ENCODE measurements at places on chromosomes 6 and 20. TPM values are rescaled to one million over a fixed set of nuclear protein-coding genes. Genes with fewer than 3 reads are reported as not detected.

Gene TNNC2
- not detected for total RNA-seq

Gene BTN1A1
- not detected for total RNA-seq

Gene DEFB132
- total RNA-seq = not detected

Gene ADGRG6
- total RNA-seq = 99.3 TPM

Gene HLA-DPA1
- not detected for total RNA-seq

Gene COX4I2
- not detected for total RNA-seq

Gene PRL
- not detected for total RNA-seq

Gene SERPINB6
- 145 TPM for total RNA-seq

Gene CHMP4B
- total RNA-seq = 112 TPM

Gene RBBP8NL
- total RNA-seq = not detected

Gene KIAA1755
- total RNA-seq = 0.51 TPM

DNA sequence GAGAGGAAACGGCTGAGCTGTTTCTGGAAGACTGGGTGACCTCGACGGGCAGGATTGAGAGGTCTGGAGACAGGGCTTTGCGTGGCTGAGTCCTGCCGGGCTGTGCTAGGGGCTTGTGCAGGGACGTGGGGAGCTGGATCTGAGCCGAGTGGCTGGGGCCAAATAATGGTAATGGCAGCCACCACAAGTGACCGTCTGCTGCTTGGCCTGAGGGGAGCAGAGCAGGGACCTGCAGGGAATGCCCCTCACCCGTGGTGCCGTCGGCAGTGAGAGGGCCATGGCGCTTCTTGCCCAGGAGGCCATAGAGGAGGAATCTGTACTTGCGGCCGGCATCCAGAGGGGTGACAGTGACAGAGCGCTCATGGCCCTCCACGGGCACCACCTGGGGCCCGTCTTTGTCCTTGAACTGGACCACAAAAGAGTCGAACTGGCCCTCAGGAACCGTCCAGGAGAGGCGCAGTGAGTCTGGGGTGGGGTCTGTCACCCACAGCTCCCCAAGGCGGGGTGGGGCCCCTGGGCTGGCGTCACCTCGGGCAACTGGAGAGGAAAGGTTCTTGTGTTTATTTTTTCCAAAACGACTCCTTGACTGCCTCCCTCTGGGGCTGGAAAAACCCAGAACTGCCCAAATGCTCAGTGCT is 31.8 kb downstream of the CYP21A2 start:
- no peak for DNase-seq

DNA sequence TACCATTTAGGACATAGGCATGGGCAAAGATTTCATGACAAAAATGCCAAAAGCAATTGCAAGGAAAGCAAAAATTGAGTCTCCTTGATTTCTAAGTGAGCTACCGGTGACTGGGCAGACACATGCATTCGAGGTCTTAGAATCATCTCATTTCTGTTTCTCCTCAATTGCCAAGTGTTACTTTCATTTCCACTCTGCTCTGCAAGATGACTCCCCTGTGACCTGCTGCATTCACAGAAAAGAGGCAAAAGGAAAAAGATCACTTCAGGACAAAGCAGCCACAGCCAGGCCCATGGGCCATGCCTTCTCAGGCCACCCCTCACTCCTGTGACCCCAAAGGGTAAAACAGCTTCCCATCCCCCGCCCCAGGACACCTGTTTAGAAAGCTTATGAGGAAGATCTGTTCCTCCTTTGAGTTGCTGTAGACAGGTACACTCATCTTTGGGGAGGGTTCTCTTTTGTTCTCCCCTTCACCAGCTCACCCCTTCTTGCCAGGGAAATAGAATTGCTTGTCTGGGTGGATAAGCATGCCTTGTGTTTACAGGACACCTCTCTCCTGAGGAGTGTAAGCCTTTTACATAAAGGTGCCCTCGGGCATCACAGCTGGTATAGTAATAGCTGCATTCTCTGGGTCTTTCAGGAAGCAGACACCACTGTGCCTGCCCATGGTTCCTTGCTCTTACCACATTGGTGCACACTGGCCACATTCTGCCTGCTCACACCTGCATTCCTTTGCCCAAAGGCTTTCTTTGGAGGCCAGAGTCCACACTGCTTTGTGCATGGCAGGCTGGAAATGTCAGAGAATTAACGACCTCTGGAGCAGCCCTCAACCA is 105.0 kb downstream of the SLC24A3 start:
- no peak for DNase-seq

- no peak for DNase-seq
Measured at GRCh38 chr20:49272654-49273053, 5.2 kb downstream of the ZNFX1 start.

DNA sequence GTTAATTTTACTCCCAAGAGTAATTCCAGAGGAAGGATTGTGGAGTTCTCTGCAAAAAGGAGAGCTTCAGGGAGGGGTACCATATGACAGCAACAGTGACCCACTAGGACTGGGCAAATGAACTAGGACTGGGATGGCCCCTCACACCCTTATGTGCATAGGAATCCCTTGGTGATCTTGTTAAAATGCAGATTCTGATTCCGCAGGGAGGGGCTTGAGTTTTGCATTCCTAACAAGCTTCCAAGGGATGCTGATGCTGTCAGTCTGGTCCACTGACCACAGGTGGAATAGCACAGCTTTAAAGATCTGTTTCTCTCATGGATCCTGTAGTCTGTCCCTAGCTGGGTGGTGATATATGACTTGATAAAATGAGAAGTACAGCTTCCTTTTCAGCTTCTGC is 6.3 kb upstream of the FOXA2 start:
- DNase-seq = no peak

GRCh38 chr6:684831-685636 is 7.9 kb downstream of the EXOC2 start:
- DNase-seq = peak; percentile 40

- no peak for DNase-seq
Measured at GRCh38 chr6:162940426-162940825, 212.7 kb downstream of the PACRG start.

- DNase-seq = no peak
Measured at GRCh38 chr6:82487895-82488294, 124.3 kb downstream of the TPBG start.

DNA sequence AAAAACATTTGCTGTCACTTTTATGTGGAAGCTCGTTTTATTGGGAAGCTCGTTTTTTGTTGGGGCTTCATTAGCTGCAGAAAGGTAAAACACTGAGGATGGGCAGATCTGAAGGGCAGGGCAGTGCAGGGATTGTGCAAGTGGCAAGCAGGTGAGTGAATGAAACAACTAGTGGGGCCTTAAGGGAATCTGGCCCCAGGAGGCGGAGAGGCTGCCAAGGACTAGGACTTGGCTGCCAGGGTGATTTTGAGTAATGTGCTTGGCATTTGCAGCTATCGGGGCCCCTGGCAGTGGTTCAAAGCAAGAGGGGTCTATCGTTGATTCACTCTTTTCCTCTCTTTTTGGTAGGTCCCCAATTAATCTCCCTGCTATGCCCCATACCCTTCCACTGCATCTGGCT is 11.5 kb downstream of the IL22RA2 start:
- no peak for DNase-seq

- no peak for DNase-seq
Measured at GRCh38 chr20:45313943-45314342, 5.8 kb upstream of the MATN4 start.

- no peak for DNase-seq
Measured at GRCh38 chr6:35477551-35478179, 9.5 kb downstream of the RPL10A start.

GRCh38 chr20:54044156-54044555 is 26.2 kb downstream of the BCAS1 start:
- DNase-seq = no peak

DNA sequence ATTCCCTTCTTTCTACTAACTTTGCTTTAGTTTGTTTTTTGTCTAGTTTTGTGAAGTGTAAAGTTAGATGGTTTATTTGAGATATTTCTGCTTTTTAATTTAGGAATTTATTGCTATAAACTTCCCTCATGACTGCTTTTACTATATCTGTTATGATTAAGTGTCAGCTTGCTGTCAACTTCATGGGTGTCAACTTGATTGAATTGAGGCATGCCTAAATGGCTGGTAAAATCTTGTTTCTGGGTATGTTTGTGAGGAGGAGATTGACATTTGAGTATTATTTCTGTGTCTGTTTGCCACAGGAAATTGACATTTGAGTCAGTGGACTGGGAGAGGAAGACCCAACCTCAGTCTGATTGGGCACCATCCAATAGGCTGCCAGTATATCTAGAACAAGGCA is 1147.0 kb upstream of the EYS start:
- no peak for DNase-seq

DNA sequence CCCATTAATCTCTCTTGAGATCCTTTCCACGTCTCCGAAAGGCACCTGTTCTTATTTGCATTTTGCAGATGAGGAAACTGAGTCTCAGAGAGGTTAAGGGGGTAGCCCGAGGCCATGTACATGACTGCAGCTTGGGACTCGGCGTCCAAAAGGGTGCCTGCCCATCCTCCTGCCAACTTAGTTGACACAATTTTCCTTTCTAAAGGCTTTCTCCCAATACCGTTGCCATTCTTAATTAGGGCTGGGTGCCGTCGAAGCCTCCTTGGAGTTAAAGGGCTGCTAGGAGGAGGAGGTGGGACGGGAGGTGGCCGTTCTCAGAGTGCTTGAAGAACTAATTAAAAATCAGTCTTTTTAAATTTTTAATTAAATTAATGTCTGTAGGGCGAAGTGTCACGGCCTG is 546 bp upstream of the PSMG4 start:
- DNase-seq = no peak

DNA sequence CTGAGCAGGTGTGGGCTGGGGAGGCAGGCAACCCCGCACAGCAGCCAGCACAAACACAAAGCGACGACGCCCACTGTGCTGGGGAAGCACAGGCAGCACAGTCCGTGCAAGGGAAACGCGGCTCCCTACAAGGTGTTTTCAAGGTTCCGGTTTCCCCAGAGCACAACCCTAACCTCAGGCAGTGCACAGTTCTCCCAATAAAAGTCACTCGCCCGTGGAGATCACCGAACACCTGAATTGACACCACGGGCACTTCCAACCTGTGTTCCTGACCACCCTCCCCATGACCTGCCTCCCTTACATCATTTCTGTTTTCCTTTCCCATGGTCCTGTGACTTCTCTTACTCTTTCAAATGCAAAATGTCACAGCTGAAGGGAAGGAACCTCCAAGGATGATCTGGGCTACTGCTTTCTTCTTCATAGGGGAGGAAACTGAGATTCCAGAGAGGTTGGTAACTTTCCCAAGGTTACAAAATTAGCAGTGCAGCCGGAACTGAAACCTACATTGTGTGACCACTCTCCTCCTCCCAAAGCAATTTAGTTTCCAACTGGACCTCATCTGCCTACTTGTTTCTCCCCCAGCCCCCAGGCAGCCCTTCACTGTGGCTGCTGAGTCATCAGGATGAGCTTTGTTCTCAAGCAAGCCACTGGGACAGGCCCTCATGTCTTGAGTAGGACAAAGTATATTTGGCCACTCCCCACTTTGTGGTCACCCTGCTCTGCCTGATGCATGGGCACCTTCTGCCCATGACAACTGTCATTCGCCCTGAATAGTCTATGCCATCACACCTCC is 125.3 kb downstream of the ATXN1 start:
- DNase-seq = no peak

- no peak for DNase-seq
Measured at GRCh38 chr6:4365686-4366085, 230.3 kb upstream of the ECI2 start.

GRCh38 chr6:163627274-163628062 is 212.9 kb downstream of the QKI start:
- no peak for DNase-seq

DNA sequence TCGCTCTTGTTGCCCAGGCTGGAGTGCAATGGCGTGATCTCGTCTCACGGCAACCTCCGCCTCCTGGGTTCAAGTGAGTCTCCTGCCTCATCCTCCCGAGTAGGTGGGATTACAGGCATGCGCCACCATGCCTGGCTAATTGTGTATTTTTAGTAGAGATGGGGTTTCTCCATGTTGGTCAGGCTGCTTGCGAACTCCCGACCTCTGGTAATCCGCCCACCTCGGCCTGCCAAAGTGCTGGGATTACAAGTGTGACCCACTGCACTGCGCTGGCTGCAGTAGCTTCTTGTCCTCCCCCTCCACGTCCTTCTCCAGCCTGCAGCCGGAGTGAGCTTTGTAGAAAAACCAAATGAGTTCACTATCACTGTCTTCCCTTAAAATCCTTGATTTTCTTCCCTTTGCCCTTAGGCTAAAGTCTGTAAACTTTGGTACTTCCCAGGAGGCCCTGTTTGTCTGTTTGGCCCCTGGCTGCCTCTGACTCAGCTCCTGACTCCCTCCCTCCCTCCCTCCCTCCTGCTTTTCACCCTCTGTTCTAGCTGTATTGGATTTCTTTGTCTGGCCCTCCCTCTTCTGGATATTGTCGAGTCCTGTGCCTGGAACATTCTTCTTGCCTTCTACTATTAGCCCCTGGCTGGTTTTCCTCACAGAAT is 12.9 kb downstream of the PARD6B start:
- peak; percentile 42 for DNase-seq

DNA sequence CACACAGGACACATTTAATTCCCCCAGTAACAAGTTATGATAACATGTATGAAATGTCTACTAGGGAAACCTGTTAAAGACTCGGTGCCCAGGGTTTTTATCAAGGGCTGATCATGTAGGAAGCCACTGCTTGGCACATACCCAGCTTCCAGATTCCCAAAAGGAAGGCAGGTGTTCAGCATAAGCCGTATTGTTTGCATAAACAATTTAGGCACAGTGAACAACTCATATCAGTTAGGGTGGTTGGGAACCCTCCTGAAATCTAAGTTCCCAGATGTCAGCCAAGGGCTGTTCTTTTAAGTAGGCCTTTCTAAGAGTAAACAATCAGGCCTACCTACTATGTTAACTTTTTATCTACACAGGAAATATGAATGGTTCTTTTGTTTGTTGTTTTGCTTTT is 74.1 kb downstream of the ASXL1 start:
- peak; percentile 52 for DNase-seq

DNA sequence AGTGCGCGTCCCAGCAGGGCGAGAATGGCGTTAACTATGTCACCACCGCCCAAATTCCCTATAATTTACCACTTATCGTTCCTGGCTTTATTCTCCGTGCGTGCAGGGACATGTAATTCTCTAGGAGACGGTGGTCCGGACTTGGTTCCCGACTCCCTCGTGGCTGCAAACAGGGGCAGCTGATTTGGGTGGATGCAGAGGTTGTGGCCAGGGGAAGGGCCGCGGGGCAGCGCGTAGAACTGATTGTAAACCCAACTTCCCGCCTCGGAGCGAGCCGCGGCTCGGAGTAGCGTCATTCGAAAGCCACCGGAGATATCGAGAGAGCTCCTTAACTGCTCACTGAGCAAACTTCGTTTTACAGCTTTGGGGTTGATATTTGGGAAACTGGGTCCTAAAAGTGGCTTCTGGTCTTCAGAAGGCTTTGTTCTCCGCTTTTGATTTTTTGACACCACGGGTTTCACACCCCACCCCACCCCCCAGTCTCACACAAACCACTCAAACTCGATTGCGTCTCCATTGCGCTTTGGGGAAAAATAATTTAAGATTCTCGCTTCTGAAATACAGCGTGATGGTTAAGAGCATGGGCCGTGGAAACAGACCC is 17.5 kb upstream of the ZSCAN9 start:
- peak; percentile 49 for DNase-seq
